A549 (cell line): ENCODE measurements at places on chromosomes 7 and 10.

GRCh38 chr10:28459453-28460144, 73.3 kb upstream of the WAC start:
- no peak for DNase-seq

- no peak for DNase-seq
These were observed 165.8 kb upstream of the IMMP2L start for GRCh38 chr7:111727905-111728634.

GRCh38 chr10:87053111-87053510, 33.0 kb downstream of the FAM25A start:
- DNase-seq, result no peak

GRCh38 chr10:123563994-123564393, 102.2 kb upstream of the GPR26 start:
- no peak for DNase-seq

DNA sequence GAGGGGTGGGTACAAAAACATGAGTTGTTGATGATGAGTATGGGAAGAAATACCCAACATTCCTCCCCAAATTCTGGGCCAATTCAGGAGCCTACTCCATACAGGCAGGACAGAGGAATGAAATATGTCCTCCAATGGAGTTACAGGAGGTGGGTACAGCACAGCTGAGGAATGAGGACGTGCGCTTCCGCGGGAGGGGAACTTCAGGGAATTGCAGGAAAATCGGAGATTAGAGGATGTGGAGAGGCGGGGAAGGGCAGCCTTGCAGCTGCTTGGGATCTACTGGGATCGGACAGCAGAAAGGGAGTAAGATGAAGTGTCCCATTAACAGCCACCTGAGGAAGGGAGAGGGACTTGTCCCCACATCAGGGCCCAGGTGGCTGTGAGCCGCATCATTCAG, 50.2 kb downstream of the PDIA4 start:
- DNase-seq, result no peak

DNA sequence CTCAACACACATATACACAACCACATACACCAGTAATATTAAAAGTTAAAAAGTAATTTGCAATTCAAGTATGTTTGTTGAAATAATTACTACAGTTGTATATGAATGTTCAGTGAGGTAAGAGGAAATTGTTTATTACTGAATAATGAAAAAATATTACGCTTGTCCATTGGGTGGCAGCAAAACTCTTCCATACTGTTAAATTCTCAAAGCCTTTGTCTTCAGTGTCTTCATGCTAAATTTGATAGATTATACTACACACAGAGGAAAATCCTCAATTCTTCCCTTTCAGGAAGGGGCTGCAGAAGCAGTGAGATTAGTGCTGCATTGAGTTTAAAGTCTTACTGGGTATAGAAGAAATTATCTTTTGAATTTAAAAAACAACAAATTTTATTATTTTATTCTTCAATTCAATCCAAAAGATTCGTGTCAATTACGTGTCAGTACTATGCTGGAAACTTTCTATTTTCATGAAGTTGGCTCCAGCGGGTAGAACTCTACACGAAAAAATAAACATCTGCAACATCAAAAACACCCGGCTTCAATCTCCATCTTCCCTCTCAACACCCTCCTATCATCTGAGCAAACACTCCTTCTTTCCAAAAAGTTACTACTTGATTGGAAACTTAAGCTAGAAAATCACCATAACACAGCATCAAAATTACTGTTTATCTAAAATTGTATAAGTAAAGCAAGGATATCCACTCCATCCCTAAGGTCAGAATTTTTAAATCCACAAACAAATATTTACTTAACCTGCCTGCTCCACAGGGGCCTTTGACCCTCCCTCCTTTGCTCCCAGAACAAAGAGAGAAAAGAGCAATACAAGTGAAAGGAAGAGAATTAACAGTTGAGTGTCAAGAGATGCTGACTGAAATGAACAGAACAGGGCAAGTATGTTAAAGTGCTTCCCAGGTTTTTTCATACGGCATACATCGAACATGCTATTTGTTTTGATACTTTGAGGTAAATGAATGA, 37.0 kb upstream of the TES start:
- DNase-seq, result peak; percentile 73

GRCh38 chr10:18868919-18869318, 179.7 kb upstream of the MALRD1 start:
- no peak for DNase-seq

- DNase-seq, result no peak
These were observed 902 bp upstream of the CLDN15 start for GRCh38 chr7:101238226-101239182.

DNA sequence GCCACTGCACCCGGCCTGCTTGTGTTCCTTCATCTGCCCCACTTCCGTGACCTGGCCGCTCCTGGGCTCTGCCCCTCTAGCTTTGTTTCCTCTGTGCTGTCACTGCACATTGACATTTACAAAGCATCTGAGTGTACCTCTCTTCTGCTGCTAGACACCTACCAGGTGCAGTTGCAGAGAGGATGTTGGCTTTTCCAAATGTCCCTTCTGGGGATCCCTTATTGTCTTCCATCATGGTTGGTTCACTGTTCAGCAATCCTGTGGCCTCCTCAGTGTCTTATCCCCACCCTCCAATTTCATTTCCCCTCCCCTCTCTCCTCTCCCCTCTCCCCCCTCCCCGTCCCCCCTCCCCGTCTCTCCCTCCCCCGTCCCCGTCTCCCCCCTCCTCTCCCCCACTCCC, 13.8 kb downstream of the VWA2 start:
- no peak for DNase-seq

DNA sequence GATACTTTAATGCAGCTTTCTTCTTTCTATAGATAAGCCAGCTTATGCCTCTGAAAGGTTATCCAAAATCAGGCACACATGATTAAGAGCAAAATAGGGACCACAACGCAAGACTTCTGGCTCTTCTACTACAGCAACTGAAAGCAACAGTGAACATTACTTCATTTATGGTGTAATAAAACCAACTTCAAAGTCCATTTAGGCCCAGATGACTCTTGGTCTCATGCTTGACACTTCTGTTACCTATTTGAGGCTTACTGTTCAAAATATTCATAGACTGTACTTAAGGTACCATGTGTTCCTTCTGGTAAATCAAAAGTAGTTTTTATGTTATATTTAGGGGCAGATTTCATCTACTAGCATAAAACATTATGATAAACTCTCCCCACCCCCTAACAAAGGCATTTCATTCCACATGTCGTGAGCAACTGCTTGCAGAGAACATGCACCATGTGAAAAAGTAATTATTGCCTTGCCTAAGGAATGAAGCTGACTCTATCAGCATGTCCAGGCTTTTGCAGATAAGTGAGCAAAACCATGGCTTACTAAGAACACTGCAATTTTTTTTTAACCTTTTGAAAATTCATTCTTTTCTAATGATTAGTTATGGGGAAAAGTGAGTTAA, 154.9 kb upstream of the ITGB1 start:
- DNase-seq, result no peak

GRCh38 chr10:121485436-121486139, 112.7 kb downstream of the FGFR2 start:
- no peak for DNase-seq

GRCh38 chr10:22250897-22251660, 33.3 kb upstream of the EBLN1 start:
- DNase-seq, result no peak

DNA sequence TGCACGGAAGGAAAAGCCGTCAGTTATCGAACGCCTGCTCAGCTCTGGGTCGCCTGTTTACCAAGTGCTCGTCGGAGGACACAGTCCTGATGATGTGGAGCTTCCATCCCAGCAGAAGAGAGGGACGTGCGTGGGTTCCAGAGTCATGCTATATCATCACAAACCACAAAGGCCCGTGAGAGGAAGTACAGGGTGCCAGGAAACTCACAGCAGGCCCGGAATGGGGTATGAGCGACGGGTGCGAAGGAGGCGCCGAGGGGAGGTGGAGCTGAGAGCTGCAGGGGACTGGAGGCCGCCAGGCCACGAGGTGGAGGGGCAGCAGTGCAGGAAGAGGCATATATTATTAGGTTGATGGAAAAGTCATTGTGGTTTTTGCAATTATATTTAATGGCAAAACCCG, 102.5 kb downstream of the ACTR3B start:
- no peak for DNase-seq

DNA sequence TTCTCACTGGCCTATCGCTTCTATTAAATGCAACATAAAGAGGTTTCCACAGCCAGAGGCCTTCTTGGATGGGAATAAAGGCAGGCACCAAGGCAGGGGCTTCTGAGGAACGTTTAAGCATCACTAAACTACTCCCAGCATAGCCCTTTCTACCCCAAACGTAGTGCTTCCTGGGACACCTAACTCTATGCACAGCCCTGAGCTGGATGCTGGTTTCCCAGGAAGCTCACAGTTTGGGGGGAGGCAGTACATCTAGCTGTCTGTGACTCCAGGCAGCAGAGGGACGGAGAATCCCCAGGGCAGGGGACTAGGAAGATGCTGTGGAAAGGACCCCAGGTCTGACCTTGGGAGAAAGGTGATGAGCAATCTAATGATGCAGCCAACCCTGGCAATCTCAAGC, 192.8 kb upstream of the ZMIZ1 start:
- no peak for DNase-seq

DNA sequence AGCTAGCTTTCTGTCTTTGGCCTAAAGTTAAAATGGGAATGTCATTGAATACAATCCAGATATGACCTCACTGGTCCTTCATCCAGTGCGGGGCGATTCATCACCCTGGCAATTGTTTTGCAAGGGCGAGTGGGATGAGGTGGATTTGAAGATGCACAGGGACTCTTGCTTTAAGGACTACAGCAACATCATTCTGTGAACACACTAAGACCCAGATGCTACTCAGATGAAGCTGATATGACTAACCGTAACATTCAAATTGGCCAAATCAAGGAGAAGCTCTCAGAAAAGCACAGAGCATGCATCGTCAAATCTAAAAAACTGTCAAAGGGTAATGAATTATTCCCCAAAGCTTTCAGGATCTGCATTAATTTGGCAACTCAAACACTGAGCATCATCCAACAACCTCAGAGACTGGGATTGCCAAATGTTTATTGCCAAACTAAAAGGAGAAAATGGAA, 12.8 kb downstream of the CPA1 start:
- no peak for DNase-seq

DNA sequence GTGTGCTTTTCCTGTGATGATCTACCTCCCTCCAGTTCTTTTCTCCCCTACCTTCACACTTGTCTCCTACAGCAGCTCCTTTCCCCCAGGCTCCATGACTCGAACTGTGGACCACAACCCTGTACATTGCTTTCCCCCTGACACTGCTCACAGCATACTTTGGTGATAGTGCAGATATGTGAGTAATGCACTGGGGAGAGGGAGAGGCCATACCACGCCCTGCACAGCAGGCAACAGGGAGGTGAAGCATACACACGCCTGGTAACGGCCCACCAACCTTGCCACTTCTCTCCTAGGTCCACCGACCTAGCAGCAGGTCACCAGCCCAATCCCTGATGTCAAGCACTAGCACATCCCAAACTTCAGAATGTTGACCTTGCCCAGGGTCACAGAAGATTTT, 238.2 kb downstream of the GRID1 start:
- DNase-seq, result no peak

DNA sequence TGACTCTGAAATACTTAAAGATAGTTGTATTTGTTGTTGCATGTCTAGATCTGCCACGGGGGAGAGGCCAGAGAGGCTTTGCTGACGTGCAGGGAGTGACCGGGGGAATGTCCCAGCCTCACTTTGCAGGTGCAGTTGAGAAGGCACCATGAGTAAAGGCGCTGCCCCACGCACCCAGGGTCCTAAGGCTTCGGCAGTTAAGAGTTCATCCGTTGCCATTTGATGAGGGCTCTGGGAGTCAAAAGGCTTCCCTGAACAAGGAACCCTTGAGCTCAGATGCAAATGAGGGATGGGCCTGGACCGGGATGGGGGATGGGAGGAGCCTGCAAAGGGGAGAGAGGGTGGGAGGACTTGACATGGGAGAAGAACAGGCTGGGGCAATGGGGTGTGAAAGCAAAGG, 20.4 kb downstream of the PPP2R2D start:
- no peak for DNase-seq

- peak; percentile 28 for DNase-seq
These were observed 15.8 kb upstream of the BNIP3 start for GRCh38 chr10:131997366-131998049.

- no peak for DNase-seq
These were observed 223.7 kb downstream of the MTERF1 start for GRCh38 chr7:91656541-91657482.

DNA sequence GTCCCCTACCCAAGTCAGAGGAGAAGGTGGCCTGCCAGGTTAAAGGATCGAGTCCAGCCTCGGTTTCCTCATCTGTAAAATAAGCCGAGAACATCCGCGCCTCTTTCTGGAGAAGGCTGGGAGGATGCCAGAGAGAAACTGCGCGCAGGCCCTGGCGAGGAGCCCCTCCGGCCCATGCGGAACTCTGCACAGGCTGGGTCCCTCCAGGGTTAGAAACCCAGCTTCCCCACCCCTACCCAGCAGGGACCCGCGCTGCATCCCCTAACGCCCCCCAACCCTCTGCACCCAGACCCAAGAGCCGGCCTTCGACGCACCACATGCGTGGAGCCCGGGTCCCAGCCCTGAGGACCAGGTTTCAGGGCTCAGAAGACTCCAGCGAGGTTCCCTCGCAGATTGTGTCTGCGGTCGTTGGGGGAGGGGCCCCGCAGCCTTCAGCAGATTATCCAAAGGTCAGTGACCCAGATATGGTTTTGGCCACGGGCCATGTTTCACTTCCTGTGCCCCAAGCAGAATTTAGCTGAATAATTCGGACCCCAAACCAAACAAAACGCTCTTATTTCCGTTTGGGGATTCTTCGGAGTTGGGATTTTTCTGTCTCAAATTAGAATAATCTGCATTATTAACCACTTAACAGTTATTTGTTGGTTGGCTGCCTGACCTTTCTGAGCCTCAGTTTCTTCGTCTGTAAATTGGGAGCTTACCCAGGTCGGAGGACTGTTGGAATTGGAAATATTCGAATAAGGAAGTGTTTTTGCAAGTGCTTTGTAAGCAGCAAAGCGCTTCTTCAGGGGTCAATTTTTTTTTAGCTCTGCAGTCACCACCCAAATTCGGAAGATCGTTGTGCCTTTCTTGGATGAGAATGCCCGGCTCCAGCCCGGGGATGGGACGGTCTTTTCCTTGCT, 167.7 kb downstream of the UBE2H start:
- no peak for DNase-seq

GRCh38 chr7:47516985-47517600, 64.8 kb downstream of the TNS3 start:
- no peak for DNase-seq

GRCh38 chr7:155371331-155371883, 73.7 kb downstream of the INSIG1 start:
- DNase-seq, result no peak

- DNase-seq, result no peak
These were observed 21.6 kb upstream of the PPA1 start for GRCh38 chr10:70254778-70255328.

- no peak for DNase-seq
These were observed 105.2 kb upstream of the NOBOX start for GRCh38 chr7:144508702-144509101.

- DNase-seq, result no peak
These were observed 96.2 kb downstream of the LHPP start for GRCh38 chr10:124557648-124558338.

DNA sequence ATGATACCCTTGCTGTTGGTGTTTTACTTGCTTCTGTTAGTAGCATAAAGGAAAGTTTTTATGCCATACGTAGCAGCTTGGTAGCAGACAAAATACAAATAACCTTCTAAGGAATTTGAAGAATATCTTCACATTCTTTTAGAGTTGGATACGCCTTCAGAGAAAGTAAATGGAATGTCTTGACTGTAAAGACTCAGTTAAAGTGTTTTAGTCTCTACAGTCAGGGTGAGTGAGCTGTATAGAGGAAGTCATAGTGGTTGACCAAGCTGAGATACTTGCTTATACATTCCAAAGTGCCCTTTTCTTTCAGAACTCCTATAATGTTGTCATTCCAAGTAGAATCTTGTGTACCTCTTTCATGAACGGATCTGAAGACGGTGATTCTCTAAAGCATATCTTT, 37.7 kb downstream of the RABGEF1 start:
- DNase-seq, result no peak
